ENCODE measurements at places on chromosomes 4 and X.

- no peak for DNase-seq
Measured at GRCh38 chr4:113707048-113707447, 54.5 kb downstream of the CAMK2D start.

DNA sequence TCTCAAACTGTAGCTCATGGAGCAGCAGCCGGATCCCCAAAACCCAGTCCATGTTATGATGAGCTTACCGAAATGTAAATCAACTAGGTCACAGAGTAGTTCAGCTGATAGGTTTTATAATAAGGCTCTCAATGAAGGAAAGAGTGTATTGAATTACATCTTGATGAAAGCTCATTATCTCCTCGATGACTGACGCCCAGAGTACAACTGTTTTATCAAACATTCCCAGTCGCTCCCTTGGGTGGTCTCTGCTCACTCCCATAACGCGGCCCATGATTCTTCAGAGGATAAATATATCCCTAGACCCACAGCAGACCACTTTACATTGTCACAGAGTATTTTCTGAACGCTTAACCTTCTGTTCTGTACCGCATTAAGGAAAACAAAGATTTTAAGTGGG lies 452.3 kb upstream of the GALNT7 start:
- no peak for DNase-seq

- DNase-seq, result no peak
Measured at GRCh38 chr4:137541181-137541580, 8.9 kb upstream of the PCDH18 start.

- no peak for DNase-seq
Measured at GRCh38 chr4:56671860-56672259, 9.2 kb downstream of the HOPX start.

DNA sequence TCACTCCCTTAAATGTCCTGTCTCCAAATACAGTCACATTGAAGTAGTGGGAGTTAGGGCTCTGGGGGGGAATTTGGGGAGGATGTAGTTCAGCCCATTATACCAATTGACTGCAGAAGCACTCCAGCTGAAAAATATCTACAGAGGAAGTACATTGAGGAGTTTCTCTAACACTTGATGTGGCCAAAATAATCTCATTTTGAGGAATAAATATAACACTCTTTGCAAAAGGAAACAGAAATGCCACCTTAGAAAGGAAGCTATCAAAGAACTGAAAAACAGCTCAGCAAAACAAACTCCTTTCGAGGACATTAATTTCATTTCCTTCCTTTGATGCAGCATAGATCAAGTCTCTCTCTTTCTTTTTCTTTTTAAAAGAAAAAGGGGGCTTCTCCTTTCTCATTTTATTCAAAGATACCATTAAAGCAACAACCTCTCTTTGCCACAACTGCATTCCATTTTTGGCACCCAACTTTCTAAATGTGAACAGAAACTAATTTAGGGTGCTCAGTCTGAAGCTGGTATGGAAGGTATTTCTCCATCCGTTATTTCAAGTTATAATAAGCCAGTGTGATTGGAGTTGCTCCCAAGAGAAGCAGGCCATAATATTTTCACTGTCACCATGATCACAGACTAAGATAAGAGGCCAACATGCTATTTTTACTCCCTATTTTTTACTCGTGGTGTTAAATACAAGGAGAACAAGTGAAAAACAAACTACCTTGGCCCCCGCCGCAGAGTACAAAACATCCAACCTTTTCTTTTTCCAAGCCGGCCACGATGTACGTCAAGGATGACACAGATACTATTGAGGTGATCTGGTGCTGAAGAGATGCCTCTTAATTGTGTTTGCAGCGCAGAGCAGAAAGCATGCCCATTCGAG lies 230.4 kb upstream of the GATB start:
- DNase-seq, result no peak

- DNase-seq, result no peak
Measured at GRCh38 chrX:100995469-100995868, 26.0 kb downstream of the ARL13A start.

DNA sequence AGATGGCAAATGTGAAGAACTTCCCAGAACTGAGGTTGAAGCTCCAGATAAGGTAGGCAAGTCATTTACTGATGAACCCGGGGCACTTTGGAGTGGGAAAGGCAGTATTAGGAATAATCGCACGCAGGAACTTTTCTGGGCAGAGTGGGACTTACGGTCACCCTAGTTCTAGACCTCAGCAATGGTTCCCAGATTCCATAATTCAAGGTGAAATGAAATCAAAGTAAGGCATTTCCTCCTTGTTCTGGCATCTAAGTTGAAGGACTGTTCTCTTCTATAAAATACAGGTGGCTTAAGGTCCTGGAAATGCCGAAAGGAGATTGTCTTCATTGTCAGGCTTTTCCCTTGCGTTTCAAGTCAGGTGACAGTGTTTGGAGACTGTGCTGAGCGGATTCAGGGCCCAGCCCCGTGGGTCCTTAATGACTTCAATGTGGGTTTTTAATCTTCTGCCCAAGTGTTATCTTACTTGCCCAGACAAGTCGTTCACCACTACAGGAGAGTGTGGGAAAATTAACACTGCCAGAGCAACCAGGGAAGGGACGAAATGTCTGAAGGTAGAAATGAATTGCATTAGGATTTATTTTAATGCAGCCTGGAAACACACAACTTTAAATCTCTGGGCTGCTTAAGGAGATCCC lies 52.1 kb upstream of the STOX2 start:
- DNase-seq, result no peak

DNA sequence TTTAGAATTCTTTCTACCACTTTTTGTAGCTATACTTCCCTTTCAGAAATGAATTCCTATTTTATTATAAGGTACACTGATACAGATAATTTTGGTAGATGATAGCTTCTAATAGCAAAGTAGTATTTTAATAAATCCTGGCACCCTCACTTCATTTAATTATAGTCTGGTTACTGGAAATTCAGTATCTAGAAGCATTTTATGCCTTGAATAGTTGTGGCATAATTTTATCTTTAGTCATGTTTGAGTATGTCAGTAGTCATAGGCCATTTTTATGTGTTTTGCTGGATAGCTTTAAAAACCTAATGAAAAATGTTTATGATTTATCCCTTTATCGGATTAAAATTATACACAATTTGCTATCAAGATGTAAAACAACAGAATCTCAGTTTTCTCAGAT lies 92.3 kb downstream of the DIAPH2 start:
- DNase-seq, result no peak

DNA sequence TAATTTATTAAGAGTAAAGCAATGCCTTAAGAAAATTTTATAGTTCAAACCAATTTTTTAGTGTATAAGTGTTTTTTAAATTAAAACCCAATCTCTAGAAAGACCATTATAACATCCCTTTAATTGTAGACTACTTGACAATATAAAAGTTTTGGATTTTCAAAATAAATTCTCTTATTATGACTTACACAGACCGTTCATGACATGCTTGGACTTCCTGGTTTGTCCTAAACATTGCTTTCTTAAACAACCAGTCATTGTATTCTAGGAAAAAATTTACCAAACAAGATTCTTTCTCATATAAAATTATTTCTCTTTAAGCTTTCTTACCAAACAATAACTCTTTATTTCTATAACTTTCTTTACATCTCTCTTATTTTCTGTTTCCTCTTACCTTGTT lies 49.0 kb upstream of the CXorf51A start:
- no peak for DNase-seq

DNA sequence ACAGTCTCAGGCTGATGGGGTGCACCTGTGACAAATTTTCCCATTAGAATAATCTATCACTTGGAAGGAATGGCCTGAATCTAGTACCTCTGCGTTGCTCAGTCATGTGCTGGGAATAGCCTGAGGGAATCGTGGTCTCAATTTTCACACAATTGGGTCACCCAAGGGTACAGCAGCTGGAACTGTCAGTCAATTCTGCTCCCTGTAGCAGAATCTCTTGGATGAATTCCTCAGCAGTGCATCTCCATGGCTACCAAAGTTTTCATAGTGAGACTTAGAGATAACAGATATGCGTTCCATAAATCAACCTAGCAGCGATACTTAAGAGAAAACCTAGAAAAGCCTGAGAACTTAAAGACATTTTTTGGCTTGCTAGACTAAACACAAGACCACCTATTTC lies 288.7 kb upstream of the CTSO start:
- DNase-seq, result no peak

- no peak for DNase-seq
Measured at GRCh38 chrX:135982860-135983259, 2.4 kb upstream of the SLC9A6 start.

DNA sequence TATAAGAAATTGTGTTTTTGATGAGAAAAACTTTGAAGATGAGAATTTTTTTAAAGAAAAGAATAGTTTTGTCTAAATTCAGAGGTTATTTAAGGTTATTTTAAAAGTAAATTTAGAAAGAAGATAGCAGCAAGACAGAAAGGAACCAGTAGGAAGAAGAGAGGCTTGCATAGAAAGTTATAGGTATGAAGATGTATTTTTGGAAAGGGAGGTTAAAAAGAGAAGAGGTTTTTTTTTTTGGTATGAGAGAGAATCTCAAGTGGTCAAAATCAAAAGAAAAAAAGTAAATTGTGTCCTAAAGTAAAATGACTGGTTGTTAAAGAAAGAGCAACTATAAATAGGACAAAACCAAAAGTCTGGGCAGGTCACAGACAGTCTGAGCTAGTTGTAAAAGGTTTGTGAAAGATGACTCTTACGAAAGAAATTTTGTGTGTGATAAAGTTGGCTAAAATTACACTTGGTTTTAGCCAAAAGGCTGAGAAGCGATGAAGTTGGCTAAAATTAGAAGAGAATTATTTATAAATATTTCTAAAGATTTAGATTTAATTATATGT lies 16.4 kb upstream of the EIF4E start:
- DNase-seq, result no peak

GRCh38 chr4:113248320-113248719 lies 198.9 kb downstream of the ANK2 start:
- DNase-seq, result no peak

DNA sequence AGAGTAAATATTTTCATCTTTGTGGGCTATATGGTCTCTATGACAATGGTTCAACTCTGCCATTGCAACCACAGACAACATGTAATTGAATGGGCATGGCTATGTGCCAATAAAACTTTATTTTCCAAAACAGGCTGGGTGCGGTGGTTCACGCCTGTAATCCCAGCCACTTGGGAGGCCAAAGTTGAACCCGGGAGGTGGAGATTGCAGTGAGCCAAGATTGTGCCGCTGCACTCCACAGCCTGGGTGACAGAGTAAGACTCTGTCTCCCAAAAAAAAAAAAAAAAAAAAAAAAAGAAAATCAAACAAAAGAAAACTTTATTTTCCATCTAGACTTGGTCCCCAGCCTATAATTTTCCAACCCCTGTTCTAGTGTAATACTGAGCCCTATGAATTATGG lies 38.4 kb upstream of the LAS1L start:
- DNase-seq, result no peak

DNA sequence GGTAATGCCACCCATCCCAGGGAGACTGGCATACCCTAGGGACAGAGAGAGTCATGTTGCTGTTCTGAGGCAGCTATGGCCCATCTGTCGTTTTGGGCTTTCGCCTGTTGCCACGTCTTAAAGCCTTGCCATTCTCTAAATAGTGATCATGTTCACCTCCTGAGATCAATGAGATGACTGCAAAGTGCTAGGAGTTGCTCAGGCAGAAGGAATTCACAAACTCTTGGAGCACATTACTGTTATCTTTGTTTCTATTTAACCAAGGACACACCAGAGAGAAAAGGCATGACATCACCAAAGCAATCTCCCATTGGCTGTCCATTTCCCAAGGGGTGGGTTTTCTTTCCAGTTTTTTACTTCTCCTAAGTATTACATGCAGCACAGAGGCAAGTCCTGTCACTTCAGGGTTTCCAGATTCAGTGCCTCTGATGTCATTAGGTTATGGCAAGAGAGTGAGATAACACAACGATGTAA lies 37.1 kb upstream of the SETD7 start:
- no peak for DNase-seq

All from CD4-positive, alpha-beta T cell treated with Interleukin-2 at 100 ng/mL for 4 hours (primary cell).